ENCODE measurements at places on chromosomes 7 and 10.

DNA sequence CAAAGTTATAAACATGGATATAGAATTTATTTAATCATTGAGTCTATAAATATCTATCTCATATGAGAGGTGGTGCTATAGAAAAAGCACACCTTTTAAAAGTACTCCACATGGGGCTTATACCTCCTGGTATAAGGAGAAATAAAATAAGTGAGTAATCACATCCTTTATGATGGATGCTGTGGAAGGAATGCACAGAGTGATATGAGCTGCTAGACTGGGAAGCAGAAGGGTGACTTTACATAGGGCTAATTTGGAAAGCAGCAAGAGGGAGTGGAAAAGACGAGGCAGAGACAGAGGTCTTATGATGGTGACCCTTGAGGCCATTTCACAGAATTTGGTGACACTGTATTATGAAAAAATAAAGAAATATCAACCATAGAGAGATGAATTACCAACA lies 59.4 kb upstream of the AHR start:
- no peak for DNase-seq

- DNase-seq, result no peak
These were observed 17.6 kb downstream of the SLC29A4 start for GRCh38 chr7:5300366-5300765.

- DNase-seq, result no peak
These were observed 32.4 kb upstream of the MTPN start for GRCh38 chr7:136009488-136010079.

DNA sequence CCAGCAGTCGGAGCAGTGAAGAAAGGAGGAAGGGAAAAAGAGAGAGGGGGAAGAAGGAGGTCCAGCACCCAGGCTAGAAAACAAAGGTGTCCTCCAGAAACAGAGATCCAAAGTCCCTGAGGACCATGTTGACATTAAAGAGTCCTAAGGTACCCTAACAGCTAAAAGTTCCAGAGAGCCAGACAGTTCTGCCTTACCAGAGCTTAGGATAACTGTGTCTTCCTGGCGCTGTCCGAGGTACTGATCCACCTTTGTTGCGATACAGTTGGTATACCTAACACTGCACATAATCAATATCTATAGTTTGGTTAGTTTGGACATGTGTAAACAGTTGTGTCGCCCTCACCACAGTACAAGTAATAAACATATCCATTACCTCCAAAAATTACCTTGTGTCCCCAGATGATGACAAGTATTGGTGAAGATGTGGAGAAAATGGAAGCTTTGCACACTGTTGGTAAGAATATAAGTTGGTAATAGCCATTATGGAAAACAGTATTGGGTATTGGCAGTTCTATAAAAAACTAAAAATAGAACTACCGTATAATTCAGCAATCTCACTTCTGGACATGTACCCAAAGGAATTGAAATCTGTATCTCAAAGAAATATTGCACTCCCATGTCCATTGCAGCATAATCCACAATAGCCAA lies 59.8 kb downstream of the GRID1 start:
- no peak for DNase-seq

GRCh38 chr7:44380831-44381493 lies 55.6 kb upstream of the CAMK2B start:
- DNase-seq, result no peak

GRCh38 chr7:42143711-42144600 lies 93.1 kb downstream of the GLI3 start:
- no peak for DNase-seq

DNA sequence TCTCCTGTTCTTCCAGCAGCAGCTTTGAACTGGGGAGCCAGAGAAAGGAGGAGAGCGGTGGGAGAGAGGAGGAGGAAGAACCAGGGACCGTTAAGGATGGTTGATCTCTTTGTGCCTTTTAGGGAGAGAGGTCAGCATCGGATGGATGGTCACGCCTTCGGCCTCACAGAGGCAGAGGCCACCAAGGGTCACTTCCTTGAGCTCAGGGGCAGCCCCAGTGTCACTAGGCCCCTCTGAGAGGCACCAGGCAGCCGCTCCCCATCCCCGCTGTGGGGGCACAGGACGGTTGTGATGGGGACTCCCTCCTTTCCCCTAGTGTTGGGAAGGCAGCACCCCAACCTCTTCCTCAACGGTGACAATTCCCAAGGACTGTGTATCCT lies 121.4 kb downstream of the DNAJB6 start:
- DNase-seq, result no peak

DNA sequence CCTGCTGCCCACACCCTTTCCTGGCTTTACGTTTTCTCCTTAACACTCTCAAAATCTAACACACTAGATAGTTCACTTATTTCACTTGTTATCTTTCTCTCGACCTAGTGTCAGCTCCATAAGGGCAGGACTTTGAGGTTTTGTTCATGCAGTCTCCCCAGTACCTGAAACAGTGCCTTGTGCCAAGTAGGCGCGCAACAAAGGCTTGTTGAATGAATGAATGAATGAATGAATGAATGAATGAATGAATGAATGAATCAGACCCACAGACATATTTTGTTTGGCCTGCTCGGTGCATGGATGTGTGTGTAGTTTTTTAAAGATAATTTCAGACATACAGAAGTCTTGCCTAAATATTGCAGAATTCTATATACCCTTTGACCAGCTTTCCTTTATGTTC lies 6.2 kb downstream of the TYSND1 start:
- DNase-seq, result no peak

- DNase-seq, result no peak
These were observed 1165.7 kb upstream of the AUTS2 start for GRCh38 chr7:68432585-68432984.

DNA sequence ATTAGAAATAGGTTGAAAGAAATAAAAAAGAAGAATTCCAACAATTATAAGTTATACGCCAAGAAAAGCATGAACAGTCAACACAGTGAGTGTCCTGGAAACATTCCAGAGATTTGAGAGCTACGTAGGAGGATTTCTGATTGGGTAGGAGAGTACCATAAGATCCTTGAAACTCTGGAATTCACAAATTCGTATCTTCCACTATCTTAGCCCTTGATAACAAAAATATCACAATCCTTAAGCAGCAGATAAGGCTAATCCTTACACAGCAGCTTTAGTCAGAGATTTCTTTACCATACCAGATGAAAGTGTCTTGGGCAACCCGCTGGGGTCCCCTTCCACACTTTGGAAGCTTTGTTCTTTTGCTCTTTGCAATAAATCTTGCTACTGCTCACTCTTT lies 8.2 kb downstream of the TPK1 start:
- DNase-seq, result no peak

All from GM18507 (cell line).